ENCODE measurements at places on chromosomes 4 and X. TPM values are rescaled to one million over a fixed set of nuclear protein-coding genes. Genes with fewer than 3 reads are reported as not detected.

DNA sequence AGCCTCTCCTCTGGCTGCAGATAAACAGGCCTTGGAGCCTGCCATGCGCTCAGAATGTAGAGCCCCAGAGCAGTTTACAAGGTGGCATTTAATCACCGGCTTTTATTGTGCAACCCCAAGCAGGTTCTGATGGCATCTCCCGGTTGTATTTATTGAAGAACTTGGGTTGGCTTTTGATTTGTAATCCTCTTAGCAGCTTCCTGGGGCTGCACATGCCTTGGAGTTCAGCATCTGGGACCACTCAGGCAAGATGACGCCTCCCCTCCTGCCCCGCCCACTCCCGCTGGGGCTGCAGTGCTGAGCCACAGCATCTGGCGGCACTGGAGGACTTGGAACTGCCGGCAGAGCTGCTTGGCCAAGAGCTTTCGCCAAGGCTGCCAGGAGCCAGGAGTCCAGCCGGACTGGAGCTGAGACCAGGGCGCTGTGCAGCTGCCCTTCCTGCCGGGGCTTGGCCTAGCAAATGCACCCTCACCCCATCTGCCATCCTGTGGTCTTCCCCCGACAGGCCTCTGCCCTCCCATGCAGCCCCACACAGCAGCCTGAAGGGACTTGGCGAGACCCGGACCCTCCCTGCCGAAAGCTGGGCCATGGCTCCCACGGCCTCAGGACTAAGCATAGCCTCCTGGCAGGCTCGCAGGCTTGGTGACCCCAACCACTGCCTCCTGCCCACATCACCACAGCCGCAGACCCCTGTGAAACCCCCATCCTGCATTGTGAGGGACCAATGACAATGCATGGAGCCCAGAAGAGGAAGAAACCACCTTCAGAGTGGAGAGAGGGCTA, 5.4 kb downstream of the HTRA3 start:
- no peaks in the 10 kb centered on the region for H3K36me3 ChIP-seq
- no peak overlapping the region for H3K27ac ChIP-seq
- DNase-seq = peak; percentile 96
- H3K27me3 ChIP-seq = no peaks in the 10 kb centered on the region
- H3K4me3 ChIP-seq = no peak overlapping the region
- peaks cover 12% of the 10 kb centered on the region for H3K4me1 ChIP-seq

Gene AMOT
- total RNA-seq = 35.1 TPM

DNA sequence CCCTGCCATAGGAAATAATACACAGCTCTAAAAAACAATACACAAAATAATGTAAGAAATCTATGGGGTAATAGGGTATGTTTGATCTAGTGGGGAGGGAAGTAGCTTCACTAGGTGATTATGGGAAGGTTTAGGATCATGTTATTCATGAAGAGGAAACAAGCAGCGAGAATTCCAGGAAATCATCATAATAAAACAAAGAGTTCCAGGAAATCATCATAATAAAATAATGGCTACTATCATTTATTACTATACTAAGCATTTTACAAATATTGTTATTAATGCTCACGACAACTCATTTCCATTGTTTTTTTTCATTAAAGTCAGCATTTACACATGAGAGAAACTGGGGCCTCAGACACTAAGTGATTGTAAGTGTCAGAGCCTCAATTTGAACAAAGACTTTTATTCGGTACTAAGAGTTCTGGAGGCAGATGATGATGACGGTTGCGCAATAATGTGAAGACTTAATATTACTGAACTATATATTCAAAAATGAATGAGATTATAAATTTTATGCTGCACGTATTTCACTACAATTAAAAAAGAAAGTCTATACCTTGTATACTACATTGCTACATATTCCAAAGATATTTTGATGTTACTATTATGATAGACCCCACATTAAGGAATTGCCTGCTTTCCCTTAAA, 12.2 kb upstream of the CXCL8 start:
- H3K36me3 ChIP-seq = no peaks in the 10 kb centered on the region
- no peak overlapping the region for H3K4me3 ChIP-seq
- H3K4me1 ChIP-seq = no peaks in the 10 kb centered on the region
- H3K27me3 ChIP-seq = no peaks in the 10 kb centered on the region

DNA sequence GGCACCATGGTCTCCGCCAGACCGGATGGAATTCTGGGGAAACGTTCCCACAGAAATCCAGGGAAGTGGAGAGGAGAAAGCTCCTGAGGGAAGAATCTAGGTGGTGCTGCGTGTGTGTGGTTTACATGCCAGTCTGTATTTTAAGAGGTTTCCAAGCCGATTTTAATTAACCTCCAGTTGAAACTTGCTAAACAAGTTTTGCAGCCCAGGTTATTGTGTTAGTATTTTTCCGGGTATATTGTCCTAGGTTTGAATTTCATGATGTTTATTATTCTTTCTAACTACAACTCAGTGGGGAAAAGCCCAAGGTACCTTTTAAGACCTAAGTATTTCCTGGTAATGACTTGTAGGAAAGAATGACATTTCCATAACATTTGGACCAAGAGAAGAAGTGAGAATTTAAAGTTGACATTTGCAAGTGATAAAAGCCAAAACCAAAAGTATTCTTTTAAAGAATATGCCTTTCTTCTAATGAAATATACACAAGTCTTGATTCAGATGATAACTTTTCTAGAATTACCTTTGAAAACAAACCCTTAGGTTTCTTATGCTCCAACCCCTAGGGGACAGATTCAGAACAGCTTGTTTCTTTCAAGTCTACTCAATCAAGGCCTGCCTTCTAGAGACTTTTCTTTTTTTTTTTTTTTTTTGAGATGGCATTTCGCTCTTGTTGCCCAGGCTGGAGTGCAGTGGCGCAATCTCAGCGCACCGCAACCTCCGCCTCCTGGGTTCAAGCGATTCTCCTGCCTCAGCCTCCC, 14.6 kb downstream of the SAT1 start:
- no peaks in the 10 kb centered on the region for H3K27me3 ChIP-seq
- H3K27ac ChIP-seq = no peak overlapping the region

GRCh38 chrX:154529206-154529612, 13.2 kb upstream of the FAM3A start:
- H3K4me1 ChIP-seq = peaks cover 2% of the 10 kb centered on the region
- H3K27ac ChIP-seq = no peak overlapping the region
- no peaks in the 10 kb centered on the region for H3K36me3 ChIP-seq
- no peak overlapping the region for H3K4me3 ChIP-seq

DNA sequence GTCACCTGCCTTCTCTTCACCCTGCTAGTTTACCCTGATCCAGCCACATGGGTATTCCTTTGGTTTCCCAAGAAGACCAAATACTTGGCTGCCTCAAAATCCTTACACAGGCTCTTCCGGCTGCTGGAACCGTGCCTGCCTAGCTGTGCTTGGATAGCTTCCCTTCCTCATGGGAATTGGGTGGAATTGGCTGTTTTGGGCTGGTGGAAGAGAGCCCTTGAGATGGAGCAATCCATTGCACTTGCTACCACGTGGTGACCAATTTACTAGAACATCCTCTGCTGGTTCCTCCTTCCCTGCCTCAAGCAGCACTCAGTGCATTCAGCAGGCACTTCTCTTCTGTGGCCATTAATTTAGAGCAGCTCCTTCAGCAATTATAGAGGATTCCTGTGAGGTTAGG, 119.3 kb upstream of the AP1S2 start:
- no peak overlapping the region for H3K27ac ChIP-seq
- H3K4me1 ChIP-seq = no peaks in the 10 kb centered on the region
- no peak overlapping the region for H3K4me3 ChIP-seq
- no peaks in the 10 kb centered on the region for H3K36me3 ChIP-seq

Gene TMSB15A
- total RNA-seq = not detected

Gene CDS1
- total RNA-seq = 18.8 TPM

Gene FAM47A
- not detected for total RNA-seq

DNA sequence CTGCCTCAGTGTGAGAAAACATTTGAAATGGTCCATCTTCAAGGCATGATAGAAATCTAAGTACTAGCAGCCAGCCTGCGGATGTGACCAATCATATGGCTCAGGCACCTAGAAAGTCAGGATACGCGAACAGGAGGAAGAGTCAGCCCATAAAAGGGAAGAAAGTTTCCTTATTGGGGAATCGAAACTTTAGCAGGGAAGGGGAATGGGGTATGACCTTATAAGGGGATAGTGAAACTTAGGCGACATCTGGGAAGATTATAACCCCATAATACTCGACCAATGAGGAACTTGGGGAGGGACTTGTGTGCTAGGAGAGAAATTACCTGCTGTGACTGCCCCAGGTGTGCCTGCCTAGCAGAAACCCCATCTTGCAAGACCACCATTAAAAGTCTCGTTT, 26.2 kb upstream of the PYURF start:
- H3K27ac ChIP-seq = no peak overlapping the region
- H3K4me3 ChIP-seq = no peak overlapping the region
- H3K27me3 ChIP-seq = no peaks in the 10 kb centered on the region
- no peak for DNase-seq

Gene SRPK3
- 1.1 TPM for total RNA-seq

Gene TIMM8A
- total RNA-seq = 13.1 TPM

DNA sequence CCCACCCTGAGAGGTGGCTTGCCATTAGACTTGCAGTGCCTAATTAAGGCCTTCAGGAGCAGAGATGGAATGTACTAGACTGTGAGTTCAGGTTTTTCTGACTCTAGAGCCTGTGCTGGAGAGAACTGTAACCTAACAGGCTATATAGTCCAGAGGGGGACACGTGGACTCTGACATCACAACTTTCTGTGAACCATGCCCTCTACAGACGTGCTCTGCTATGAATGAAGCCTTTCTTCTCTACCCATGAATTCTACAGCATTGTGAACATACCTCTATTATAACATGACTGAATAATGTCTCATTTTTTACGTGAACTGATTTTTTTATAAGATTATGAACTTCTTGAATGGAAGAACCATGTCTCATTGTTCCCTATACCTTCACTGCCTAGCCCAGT, 68.8 kb downstream of the EVC2 start:
- H3K27ac ChIP-seq = no peak overlapping the region
- no peak for DNase-seq
- no peaks in the 10 kb centered on the region for H3K4me1 ChIP-seq
- no peaks in the 10 kb centered on the region for H3K27me3 ChIP-seq
- H3K4me3 ChIP-seq = no peak overlapping the region
- peaks cover 16% of the 10 kb centered on the region for H3K36me3 ChIP-seq

Gene ZCCHC13
- total RNA-seq = not detected

DNA sequence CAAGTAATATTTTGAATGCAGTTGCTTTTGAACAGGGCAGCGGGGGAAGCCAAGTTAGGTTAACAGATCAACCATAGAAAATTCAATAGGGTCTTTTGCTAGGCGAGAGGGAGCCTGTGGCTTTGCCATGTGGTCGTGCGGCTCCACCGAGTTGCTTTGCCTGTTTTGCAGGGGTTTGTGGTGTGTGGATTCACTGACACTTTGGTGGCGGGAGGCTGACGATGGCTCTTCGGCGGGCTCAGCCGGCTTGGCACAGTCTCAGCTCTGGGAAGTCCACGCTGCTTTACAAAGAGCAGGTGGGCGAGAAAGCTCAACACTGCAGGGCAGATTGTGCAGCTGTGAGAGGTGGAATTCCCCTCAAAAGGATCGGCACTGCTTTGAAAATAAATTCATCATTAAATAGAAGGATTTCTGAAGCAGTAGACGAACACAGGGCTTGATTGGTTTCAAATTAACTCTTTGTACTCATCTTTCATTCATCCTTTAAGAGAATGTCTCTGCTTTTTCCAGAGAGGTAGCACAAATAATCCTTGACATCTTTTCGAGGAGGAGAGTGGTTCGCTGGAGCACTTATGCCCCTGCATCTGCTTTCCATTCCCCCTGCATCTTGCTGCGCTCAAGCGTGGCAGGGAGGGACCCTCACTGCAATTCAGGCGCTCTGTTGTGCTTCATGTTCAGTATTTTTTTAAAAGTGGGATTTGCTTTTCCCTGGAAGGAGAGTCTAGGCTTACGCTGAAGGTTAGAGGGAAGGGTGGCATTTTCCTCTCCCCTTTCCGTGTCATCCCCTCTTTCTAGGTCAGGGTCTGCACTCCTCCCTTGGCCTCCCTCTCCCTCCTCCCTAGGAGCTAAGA, 201.8 kb upstream of the LEF1 start:
- H3K36me3 ChIP-seq = no peaks in the 10 kb centered on the region
- peak; percentile 71 for DNase-seq
- no peak overlapping the region for H3K4me3 ChIP-seq
- no peaks in the 10 kb centered on the region for H3K27me3 ChIP-seq

GRCh38 chrX:107565931-107566603, 62.2 kb upstream of the PRPS1 start:
- H3K4me3 ChIP-seq = no peak overlapping the region
- H3K4me1 ChIP-seq = no peaks in the 10 kb centered on the region
- no peaks in the 10 kb centered on the region for H3K36me3 ChIP-seq
- no peak overlapping the region for H3K27ac ChIP-seq
- DNase-seq = peak; percentile 52

Gene ZAR1
- total RNA-seq = not detected

GRCh38 chr4:69999420-69999819, 3.7 kb downstream of the STATH start:
- no peak for DNase-seq
- H3K4me1 ChIP-seq = no peaks in the 10 kb centered on the region
- H3K27ac ChIP-seq = no peak overlapping the region
- no peaks in the 10 kb centered on the region for H3K27me3 ChIP-seq

GRCh38 chrX:109728173-109728535, 4.9 kb downstream of the ACSL4 start:
- no peaks in the 10 kb centered on the region for H3K36me3 ChIP-seq
- peaks cover 3% of the 10 kb centered on the region for H3K4me1 ChIP-seq
- H3K27ac ChIP-seq = peak overlapping the region; percentile 28
- peak overlapping the region; percentile 39 for H3K4me3 ChIP-seq

Gene SMR3A
- total RNA-seq = not detected

DNA sequence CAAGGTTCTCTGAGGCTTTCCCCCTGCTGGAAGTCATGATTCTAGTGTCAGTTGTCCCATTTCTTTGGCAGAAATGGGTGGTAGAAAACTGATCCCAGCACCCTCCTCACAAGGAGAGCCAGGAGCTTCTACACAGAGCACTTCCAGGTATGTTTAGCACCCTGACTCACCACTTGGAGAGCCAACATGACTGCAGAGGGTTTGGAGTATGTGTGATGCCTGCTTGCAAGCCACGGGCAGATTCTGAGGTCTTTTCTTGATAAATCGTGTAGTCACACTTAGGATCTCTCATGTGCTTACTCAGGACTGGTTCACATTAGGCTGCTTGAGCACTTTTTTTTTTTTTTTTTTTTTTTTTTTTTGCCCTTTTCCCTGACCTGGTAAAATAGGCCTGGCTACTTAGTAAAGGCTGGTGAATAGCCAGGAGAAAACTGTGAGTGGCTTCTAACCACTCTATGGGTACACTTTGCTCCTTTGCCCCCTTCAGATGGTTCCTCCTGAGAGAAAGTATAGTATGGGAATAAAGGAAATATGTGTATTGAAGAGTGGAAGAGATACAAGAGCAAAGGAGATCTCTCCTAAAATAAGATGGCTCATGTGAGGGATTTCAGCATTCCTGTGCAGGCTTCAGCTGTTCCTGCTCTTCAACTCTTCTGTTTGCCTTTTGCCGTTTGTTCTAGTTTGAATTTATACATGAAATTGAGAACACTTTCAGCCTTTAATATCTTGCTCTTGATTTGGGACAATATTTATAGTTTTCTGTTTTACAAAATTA, 103.6 kb downstream of the EMCN start:
- no peaks in the 10 kb centered on the region for H3K4me1 ChIP-seq
- no peaks in the 10 kb centered on the region for H3K36me3 ChIP-seq
- no peak overlapping the region for H3K27ac ChIP-seq
- no peak overlapping the region for H3K4me3 ChIP-seq
